ENCODE measurements at places on chromosomes 4 and X. TPM values are rescaled to one million over a fixed set of nuclear protein-coding genes. Genes with fewer than 3 reads are reported as not detected.
A peak's percentile ranks its signal among the peaks of the same experiment; 100 is the strongest.

NMU gene
- total RNA-seq, result not detected

- no peak for DNase-seq
Measured at GRCh38 chrX:16239211-16239610, 71.9 kb downstream of the MAGEB17 start.

DNA sequence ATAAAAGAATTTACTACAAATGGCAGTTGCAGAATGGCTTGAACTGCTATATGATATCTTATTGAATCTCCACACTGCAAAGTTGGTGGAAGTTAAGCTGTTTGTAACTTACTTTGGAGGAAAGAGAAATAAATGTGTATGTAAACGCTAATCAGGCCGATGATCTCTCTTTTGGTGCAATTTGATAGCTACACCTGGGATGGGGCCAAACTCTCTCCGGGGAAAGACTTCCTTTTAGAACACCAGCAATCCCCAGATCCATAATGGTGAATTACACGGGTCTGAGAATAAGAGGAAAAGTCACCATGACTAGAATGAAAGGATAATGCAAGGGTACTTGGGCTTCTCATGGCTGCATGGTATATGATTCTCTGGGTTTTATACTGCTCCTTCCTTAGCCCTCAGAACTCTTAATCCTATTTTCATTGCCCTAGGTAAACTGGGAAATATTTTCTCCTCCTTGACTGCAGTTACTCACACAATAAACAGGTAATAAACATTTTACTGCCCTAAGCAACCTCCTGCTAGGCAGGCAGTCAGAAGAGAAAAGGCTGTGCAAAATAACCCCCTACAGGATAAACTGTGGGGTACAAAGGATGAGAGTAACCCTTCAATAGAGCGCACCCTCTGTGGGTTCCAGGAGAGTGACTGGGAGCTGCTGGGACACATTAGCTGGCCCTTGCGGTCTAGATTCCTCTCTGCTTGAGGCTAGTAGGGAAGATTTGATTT lies 109.3 kb downstream of the MGST2 start:
- DNase-seq, result no peak

DNA sequence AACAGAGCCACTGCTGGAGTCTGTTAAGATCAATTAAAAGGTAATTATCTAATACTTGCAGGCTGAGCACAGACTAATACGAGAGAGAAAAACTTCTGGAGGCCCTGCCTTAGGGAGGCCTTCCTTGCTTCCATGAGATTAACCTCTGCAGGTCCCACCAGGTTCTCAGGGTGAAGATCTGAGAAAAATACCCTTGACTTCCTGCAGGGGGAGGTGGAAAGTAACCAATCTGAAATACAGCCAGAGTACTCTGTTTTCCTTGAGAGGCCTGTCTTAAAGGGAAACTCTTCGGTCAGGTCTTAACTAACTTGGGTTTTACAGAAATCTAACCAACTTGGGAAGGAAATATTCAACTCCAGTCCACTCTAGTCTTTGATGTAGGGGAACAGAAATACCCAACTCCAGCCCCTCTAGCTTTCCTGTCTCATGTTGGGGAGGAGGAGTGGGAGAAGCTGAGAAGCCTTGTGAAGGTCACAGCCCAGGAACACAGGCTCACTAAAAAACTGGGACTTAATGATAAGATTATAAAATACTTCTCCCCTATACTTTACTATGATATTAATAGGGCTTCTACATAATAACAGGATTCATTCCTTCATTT lies 77.1 kb downstream of the TBCK start:
- no peak for DNase-seq

PDE6B gene
- total RNA-seq, result 0.27 TPM

HSFX2 gene
- not detected for total RNA-seq

DNA sequence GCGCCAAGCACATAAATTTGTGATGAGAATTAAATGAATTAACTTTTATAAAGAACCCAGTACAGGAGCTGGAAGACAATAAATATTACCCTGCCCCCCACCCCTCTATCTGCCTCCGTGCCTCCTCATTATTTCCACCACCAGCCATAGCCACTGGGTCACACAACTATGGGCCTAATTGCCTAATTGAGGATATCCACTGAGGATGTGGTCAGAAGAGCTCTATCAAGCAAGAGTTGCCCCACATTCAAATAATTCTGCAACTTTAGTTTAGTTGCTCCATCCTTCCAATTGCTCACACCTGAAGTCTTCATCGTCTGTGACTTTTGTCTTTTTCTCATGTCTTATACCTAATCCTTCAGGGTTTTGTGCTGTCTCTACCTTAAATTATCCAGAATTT lies 9.5 kb upstream of the CXCL8 start:
- no peak for DNase-seq

IL13RA2 gene
- total RNA-seq, result not detected

GRCh38 chrX:67601771-67602170 lies 58.0 kb downstream of the AR start:
- DNase-seq, result no peak

- no peak for DNase-seq
Measured at GRCh38 chr4:124904723-124905388, 192.3 kb upstream of the ANKRD50 start.

- no peak for DNase-seq
Measured at GRCh38 chrX:108313669-108314068, 124.6 kb downstream of the COL4A6 start.

DNA sequence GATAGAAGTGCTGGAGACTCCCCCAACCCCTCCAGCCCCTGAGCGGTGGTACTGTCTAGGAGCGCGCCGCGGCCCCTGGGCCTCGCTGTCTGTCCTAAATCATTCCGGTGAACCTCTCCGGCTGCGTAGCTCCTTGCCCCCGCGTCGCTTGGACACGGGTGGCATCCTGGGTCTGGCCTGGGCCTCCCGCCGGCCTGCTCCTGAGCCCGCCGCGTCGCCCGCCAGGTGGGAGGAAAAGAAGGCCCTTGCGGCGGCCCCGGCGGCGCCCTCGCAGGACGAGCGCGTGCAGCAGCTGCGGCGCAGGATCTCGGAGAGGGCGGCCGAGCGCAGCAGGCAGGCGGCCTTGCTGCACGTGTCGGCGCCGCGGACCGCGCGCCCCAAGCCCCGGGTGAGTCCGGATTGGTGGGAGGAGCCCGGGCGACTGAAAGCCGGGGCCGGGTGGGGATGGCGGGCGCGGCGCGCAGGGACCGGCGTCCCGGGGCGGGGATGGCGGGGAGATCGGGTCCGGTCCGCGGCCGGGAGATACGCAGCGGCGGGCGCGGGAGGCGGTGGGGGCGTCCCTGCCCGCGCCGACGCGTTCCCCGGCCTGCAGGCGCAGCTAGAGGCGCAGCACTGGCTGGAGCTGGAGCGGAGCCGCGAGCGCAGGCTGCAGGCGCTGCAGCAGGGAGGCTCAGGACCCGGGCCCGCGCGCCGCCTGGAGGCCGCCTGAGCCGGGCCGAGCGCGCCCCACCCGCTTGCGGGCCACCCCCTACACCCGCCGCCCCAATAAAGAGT lies 6.5 kb upstream of the RNF4 start:
- DNase-seq, result peak; percentile 77

INTS12 gene
- total RNA-seq, result 2.5 TPM

DNA sequence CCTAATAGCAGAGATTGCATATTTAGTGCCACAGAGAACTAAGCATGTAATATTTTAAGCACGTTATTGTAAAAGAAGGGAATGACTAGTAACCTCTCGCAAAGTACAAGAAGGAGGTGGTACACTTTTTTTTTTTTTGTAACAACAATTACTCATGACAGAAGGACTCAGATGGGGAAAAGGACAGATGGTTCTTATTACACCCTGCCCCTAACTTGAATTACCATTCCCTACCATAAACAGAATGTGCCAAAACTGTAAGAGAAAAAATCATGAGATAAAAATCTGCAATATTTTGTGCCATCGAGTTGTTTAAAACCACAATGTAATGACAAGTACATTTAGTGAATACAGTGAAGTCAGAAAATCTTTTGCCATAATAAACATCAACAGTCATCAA lies 33.0 kb upstream of the RAPGEF2 start:
- no peak for DNase-seq

FAM200B gene
- total RNA-seq, result 59.4 TPM

- no peak for DNase-seq
Measured at GRCh38 chrX:117839544-117839943, 277.1 kb downstream of the KLHL13 start.

DNA sequence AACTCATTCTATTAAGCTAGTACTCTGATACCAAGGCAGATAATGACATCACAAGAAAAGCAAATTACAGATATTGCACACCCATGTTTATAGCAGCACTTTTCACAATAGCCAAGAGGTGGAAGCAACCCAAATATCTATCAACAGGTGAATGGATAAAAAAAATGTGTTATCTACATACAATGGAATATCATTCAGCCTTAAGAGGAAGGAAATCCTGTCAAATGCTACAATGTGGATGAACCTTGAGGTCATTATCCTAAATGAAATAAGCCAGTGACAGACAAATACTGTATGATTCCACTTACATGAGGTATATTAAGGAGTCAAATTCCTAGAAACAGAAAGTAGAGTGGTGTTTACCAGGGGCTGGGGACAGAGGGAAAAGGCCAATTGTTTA lies 14.3 kb downstream of the FABP2 start:
- DNase-seq, result no peak

DNA sequence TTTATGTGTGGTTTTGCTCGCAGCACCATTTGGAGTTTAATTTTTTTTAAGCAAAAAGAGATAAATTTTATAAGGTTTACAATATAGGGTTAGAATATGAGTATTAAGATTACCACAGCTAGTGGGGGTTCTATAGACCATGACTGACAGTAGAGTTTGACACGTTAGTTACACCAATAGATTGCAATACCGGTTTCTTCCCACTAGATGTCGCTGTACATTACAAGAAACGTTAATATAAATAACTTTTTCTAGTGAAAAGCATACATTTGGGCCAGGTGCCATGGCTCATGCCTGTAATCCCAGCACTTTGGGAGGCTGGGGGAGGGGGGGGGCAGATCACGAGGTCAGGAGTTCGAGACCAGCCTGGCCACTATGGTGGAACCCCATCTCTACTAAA lies 433.6 kb downstream of the MAGEB5 start:
- no peak for DNase-seq

DNA sequence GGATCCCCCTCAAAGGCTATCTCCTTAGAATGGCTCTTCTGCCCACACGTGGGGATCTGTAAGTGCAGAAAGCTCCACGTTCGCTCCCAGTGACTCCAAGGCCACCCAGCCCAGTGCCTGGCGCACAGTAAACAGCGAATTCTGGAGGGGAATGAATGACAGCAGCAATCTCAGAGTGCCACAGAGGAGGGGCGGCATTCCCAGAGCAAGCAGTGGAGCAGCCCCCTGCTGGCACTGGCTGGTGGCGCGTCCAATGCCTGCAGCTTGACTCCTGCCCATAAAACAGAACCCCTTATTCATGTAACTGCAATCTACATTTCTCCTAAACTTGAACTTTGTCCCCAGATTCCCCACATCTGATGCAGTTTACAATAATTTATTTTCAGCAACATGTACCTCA lies 6.9 kb upstream of the HELT start:
- no peak for DNase-seq

DNA sequence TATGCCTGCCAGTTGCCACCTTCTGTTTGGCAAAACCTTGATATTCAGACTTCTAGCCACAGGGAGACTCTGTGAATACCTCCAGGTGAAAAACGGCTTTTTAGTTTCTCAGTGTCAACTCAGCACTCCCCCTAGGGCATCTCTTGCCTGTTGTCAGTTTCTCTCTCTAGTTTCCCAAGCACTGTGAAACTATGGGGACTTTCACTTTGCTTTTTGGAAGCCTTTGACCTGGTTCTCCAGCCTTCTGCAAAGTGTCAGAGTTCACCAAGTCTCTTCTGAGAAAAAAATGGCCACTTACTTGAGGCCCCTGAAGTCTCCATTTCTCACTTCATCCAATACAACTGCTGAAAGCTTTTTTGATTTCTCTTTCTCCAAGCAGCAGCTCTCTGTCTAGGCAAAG lies 521.5 kb downstream of the INPP4B start:
- DNase-seq, result no peak

DNA sequence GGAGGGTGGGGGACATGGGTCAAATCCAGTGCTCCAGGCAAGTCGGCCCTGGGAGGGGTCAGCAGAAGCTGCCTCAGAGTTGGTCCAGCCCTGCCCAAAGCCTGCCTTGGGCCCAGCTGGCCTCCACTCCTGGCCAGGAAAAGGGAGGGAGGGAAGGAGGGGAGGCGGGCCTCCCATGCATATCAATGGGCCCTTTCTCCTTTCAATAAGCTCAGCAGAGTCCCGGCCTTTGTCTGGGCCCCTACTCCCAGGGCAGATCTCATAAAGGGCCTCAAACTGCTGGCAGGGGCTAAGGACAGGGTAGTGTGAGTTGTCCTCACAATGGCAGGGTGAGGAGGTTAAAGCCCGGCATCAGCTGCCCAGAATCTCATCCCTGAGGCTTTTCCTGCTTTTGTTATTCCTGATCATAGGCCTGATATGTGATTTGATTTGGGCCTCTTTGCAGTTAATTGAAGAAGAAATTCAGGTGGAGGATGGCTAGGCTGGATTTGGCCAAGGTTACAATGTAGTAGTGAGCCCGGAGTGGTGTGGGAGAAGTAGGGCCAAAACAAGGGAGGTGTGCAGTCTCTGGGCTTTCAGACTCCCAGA lies 121.1 kb upstream of the ATP6AP2 start:
- no peak for DNase-seq

DNA sequence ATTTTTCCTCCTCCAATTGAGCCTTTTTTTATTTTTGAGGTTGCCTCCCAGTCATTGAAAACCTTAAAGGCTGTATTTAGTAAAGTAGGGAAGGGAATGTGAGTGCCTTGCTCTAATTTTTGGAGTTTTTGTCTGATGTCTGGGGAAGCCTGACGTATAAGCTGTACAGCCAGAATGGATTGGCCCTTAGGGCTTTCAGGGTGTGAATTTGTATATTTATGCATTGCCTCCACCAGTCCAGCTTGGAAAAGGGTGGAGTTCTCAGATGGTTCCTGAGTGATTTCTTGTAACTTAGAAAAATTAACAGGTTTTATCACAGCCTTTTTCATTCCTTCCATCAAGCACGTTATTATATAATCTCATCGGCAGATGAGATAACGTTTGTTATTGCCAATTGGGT lies 8.6 kb upstream of the IL9R start:
- DNase-seq, result no peak

DNA sequence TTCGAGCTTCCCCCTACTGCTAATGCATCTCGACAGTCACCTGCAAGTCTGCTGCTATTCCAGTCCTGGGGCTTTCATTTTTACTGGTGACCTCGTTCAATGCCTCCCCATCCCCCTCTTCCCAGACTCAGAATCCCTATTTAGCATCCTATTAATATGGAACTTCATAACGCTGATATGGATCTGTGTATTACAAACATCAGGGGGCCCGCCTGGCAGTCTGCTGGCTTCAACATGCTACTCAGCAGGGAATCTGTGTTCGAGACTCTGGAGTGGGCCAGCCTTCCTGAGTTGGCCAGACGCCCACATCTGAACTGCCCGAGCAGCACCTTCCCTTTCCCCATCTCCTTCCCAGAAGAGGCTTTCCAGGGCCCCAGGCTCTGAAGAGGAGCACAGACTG lies 173.9 kb upstream of the PPARGC1A start:
- no peak for DNase-seq

Measured in Peyer's patch (tissue), 4 donors.